ENCODE measurements at places on chromosomes 5 and 9.
A peak's percentile ranks its signal among the peaks of the same experiment; 100 is the strongest.

- no peak for DNase-seq
Observed at GRCh38 chr9:109517901-109518377, 19.8 kb upstream of the PTPN3 start.

DNA sequence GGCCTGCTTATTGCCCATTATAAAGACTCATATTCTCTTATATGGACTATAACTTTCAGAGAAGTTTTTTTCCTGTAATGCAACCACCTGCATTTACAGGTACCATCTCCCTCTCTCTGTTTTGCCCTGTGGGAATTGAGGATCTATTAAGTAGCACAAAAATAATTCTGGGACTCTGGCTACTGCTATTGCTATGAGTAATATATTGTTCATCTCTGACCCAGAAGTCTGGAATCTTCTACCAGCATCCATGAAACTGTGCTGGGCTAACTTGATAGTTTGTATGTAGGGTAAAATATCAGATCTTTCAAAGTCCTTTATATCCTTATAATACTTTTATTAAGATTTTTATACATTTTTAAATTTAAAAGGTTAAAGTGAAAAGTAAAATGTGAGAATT, 607.2 kb downstream of the EFNA5 start:
- DNase-seq = no peak

DNA sequence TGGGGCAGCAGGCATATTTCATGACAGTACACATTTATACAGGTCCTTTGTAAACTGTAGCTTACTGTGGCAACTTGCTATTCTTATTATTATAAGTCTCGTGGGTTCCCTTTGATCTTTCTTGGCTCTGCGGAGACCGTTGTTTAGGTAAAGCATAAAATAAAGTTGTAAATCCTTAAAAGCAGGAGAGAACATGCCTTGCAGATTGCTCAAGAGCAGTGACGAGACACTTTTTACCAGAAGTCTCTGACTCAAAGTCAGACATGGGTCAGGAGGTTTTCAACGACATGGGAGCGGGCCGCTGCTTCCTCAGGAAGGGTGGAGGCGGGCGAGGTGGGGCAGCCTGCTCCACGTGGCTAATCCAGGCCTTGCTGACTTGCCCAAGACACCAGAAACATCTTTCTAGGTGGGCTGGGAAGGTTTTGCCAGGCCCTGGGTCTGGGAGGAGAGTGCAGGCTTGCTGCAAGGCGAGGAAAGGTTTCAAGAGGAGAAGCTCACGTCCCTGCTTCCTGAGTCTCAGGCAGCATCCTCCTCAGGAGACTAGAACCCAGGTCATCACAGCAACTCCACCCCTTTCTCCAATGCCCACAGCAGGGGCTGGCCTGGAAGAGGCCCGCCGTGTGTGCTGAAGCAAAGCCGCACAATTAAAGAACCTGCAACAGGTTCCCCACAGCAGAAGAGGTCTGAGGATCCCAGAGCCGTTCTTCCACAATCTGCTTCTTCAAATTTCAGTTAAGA, 6.5 kb downstream of the TBC1D2 start:
- no peak for DNase-seq

DNA sequence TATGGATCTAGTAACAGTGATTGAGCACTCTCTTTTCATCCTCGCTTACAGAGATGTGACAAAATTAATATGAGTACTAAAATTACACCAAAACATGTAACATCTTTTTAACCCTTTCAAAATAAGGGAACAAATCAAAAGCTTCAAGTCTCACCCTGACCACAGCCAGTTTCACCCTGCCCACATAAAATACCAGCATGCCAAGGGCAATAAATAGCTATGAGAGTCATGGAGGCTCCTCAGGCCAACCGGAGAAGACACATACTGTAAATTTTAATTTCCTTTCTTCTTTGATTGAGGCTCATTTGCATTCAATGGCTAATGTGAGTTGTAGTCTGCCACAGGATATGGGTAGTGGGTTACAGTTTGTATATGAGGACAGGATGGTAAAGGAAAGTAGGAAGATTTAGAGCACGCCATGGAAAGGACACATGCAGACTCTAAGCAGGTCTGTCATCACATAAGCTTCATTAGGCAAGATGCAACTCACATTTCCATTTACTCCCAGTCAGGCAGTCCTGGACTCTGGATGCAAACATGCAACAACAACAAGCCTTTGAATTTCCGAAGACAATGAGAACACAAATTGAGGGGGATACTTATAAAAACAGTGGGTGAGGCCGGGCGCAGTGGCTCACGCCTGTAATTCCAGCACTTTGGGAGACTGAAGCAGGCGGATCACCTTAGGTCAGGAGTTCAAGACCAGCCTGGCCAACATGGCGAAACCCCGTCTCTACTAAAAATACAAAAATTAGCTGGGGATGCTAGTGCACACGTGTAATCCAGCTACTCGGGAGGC, 11.3 kb downstream of the IL4 start:
- DNase-seq = no peak

- no peak for DNase-seq
Observed at GRCh38 chr5:72107901-72108201, 576 bp downstream of the MAP1B start.

GRCh38 chr5:35538198-35538931, 79.3 kb upstream of the SPEF2 start:
- no peak for DNase-seq

DNA sequence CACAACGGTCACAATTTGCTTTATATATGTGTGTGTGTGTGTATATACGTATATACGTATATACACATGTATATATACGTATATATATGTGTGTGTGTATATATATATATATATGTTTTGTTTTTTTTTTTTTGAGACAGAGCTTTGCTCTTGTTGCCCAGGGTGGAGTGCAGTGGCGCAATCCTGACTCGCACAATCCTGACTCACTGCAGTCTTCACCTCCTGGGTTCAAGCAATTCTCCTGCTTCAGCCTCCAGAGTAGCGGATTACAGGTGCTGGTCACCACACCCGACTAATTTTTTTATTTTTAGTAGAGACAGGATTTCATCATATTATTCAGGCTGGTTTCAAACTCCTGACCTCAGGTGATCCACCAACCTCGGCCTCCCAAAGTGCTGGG, 3.1 kb downstream of the RNF38 start:
- DNase-seq = no peak

GRCh38 chr5:33726422-33727165, 165.2 kb downstream of the ADAMTS12 start:
- no peak for DNase-seq

DNA sequence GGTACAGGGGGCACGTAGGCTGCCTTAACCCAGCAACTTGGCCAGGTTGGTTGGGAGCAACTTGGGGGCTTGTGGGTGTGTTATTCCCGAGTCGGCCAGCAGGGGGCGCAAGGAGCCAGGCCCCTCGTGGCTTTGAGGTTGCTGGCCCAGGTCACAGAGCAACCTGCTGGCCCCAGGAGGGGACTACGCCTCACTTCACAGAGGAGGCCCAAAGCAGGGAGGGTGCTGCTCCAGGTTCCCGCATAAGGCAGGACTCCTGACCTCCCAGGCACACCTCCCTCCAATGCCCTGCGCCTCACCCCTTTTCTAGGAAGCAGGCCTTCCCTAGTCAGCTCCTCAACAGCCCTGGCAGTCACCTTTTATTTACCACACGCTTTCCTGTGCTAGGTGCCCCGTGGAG, 18.1 kb downstream of the KYAT1 start:
- peak; percentile 63 for DNase-seq
